ENCODE measurements at places on chromosomes 11 and 22.

DNA sequence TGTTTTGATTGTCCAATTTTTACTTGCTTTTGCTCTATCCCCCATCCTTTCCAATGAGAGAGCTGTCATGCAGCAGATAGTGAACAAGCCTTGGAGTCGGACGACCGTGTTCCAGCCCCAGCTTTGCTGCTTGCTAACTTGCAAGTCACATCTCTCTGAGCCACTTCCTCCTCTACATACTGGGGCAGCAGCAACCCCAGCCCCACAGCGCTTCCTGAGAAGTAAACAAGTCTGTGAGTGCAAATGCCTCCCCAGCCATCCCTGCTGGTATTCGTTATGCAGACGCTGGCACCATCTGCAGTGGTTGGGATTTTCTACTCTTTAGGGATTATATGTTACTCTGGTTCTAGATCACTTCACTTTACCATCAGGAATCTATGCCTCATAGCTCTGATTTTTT is 35.0 kb downstream of the TPBGL start:
- no peak for DNase-seq

- no peak for DNase-seq
Observed at GRCh38 chr22:48366591-48366990, 1461.1 kb downstream of the BRD1 start.

DNA sequence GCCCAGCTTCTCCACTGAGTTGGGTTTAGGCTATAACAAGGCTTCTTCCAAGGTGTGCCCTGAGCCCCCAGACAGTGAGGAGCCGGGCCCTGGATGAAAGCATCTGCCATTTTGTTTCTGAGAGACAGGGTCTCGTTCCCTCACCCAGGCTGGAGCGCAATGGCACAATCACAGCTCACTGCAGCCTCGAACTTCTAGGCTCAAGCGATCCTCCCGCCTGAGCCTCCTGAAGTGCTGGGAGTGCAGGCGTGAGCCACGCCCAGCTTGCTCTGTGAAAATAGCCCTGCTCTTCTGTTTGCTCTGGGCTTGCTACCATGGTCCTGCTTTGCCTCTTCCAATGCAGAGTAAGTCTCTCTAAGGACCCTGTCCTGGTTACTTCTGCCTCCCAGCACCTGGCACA is 6.7 kb downstream of the DENND6B start:
- no peak for DNase-seq

DNA sequence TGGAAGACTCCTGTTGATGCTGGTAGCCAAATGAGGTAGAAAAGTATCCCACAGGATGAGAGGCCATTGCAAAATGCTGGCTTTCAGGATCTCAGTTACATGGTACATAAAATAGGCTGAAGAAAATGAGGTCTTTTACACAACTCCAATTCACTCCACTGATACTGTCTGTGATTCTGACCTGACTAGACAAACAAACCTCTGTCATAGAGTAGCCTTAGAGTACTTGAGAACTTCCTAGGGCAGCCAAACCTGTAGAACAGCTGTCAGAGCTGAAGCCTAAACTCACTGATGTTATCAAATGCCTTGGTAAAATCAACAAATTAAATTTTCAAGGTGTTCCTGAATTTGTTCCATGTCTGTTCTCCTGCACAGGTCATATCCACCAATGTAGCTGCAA is 26.2 kb upstream of the POGLUT3 start:
- DNase-seq, result no peak

DNA sequence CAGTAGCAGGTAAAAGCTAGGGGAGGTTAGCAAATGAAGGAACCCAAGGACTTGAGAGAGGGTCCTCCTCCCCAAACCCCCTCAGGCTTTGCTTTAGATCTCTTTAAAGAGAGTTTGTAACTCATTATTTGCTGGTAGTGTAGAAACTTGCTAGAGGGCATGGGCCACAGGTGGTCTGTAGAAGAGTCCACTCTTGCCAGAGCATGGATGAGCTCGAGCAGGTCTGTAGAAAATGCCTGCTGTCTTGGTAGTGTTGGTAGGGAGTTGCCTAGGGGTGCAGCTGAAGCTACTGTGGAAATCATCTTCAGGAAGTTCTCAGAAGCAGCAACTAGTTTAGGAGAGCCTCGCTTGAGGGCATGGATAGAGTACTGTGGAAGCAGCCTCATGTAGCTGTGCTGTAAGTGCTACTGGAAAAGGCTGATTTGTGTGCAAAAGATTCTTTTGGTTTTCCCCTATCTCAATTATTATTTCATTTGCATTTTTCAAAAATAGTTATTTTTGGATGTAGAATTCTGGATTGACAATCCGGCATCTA is 104.3 kb downstream of the TMEM135 start:
- no peak for DNase-seq

- DNase-seq, result no peak
Observed at GRCh38 chr11:102293873-102294601, 23.2 kb upstream of the BIRC3 start.

DNA sequence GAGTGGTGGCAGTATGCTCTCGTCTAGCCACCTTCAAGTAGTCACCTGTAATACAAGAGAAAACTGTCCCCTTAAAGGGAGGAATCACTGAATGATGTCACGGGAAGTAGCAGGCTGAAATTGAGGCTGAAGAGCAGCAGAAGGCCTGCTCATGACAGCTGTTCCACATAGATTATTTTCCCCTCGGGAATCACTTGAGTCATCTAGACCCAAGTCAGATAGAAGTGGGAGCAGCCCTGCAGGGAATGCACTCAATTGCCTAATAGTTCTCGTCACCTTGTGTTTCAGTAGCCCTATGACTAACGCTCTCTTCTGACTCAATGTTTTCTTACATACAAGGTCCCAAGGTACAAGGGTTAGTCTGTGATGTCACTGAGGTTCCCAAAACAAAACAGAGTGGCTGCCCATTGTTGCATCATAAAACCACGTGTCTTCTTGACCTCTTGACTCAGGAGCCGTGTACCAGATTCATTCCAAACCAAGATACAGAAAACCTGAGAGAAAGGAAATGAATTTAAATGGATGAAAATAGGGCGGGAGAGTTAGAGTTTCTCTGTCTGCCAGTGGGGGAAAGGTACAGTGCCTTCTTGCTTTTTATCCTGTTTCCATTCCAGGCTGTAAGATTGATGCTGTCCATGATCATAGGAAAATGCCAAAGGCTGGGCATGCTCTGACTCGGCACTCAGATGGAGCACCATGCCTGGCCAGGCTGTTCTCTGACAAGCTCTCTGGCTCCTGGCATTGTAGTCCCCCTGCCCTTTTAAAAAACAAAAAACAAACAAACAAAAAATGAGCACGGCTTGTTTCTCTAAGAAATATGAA is 21.6 kb upstream of the C11orf96 start:
- DNase-seq, result peak; percentile 79

DNA sequence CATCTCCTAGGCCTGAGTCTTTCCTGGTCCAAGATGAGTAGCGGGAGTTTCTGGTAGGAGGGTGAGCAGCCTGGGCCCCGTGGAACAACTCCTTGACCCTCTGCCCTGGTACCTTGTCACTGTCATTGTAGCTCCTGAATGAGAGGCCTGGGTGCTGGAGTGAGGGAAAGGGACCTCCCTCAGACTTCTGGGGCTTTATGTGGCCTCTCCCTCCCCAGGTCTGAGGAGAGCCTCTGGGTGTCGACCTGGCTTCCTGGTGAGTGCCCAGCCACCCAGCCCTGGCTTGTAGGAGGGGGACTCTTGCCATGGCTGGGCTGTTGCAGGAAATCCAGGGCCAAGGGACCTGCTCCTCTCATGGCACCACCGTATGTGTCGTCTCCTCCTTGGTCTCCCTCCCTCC is 3.9 kb downstream of the P2RY2 start:
- peak; percentile 23 for DNase-seq

DNA sequence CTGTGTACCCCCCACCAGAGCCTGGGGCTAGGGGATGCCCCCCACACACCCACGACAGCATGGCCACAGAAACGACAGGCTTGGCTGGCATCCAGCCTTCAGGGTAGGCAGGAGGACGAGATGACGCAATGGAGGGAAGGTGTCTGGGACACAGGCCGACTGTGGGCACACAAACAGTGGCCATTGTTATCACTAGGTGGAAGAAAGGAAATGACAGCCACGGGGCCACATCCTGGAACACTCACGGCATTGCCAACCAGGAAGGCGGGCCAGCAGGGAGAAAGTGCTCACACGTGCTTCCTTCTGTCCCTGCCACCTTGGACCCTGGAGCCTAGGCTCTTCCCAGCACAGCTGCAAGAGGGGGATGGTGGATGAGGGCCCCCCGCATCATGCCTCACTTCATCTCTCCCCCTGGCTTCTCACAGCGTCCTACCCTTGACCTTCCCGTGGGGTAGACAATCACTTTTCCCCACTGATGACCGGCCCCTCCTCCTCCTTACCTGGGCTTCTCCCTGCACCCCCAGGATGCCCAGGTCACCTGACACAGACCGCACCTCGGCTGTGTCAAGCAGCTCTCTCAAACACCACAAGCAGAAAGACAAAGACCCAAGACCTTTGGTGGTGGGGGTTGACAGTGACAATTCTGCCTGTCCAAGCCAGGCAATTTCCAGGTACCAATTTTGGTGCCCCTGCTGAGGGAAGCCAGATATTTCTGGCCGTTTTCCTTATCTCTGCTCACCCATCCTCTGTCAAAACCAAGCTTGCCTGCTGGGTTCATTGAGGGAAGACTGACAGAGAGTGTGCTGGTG is 8.6 kb downstream of the PLA2G6 start:
- peak; percentile 77 for DNase-seq

DNA sequence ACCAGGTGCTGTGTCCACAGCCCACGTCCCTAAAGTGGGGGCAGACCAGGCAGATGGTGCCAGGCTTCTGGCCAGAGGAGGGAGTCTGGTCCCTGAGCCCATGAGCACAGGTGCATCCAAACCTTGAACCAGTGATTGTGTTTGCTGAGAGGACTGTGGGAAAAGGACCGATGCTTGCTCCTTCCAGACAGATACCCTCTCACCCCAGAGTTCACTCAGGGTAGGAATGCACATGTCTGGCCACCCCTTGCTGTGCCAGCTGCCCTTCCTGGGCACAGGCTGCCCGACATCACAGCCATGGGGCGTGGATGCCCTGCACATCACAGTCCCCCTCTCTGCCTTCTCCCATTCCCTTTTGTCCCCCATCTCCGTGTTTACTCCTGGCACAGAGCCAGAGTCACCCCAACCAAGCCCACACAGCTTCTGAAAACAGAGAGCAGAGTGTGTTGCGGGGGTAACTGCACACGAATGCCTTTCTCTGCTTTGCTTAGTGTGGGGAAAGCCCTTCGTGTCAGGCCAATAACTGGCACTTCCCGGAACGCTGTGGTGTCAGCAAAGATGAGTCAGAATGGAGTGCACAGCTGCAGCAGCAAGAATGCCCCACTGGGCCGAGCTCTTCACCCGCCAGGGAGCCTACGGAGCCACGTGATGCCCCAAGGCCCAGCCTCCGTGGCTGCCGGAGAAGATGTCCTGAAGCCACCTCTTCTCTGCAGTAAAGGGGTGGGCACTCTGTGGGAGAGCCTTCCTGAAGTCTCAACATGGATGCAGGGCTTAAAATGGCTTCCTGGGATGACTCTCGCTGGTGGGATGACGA is 7.6 kb downstream of the CARS1 start:
- peak; percentile 88 for DNase-seq

- no peak for DNase-seq
Observed at GRCh38 chr11:111540937-111541253, 375 bp downstream of the LAYN start.

DNA sequence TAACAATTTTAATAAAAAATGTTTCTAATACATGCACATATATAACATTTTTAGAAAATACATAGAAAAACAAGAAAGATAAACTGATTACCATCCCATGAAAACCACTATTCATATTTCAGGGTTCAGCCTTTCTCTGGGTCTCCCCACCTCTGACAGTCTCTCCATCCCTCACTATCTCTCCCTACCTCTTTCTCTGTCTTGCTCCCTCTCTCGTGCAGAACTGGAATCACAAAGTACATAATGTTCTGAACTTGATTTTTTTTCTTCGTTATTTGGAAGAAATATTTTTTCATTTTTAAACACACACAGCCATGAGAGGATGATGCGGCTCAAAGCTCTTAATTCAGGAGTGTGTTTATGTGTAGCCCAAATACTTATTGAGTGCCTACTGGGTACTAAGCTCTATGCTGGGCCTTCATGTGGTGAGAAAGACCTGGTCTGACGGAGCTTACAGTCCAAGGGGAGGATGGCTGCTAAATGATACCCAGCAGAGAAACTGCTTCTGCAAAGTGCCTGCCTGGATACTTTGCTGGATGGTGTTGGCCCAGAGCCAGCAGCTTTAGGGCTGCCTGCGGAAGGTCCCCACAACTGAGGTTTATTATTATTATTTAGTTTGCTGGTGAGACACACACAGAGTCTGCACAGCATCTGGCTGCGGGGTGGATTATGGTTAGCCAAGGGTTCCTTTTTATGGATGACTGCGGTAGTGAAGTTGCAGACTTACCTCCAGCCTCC is 42.6 kb downstream of the SC5D start:
- DNase-seq, result no peak

- DNase-seq, result peak; percentile 68
Observed at GRCh38 chr11:1548221-1549070, 23.6 kb downstream of the DUSP8 start.

- no peak for DNase-seq
Observed at GRCh38 chr11:15748132-15748531, 608.2 kb downstream of the SOX6 start.

- DNase-seq, result no peak
Observed at GRCh38 chr11:71198823-71199165, 53.6 kb downstream of the SHANK2 start.

DNA sequence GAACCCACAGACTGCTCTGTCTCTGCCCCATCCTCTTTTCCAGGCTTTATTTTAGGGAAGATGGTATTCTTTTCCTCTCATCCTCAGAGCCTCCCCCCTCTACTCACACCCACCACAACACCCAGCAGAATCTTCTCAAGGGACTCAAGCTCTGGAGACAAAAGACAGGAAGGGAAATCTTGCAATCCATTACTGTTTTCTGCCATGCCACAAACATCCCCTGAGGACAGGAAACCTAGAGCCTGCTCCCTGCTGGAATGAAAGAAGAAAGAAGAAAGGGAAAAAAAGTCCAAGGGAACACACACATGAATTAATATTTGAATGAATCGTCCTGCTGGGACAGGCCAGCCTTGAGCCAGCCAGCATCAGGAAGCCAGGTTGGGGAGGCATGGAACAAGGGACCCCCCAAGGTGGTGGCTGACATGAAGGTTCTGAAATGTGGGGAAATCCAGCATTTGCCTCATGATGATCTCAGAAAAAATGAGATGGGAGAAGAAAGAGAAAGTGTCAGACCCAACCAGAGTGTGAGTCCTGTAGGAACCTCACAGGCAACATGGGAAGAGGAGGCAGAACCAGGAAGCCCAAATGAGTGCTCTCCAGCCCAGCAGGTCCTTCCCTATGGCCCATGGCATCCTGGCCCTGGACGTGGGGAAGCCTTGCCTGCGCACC is 34.0 kb downstream of the SLCO2B1 start:
- DNase-seq, result no peak

DNA sequence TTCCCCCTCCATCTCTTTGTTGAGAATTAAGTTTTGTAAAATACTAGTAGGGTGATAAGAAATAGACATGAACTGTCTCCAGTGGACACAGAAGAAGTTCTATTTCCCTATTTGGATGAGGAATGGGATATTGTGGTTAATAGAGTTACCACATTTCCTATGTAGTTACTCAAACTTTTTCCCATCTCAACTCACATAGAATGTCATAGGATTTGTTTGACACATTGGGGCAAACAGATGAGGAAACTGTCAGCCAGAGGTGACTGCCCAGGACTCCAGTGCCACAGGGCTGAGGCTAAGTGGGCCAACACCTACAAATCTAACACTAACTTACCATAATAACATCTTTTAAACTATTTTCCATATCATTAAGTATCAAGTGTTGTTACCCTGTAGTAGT is 58.3 kb downstream of the CCDC83 start:
- DNase-seq, result no peak

All from psoas muscle (tissue), 8 donors.